CD4-positive, alpha-beta T cell treated with Interleukin-4 for 1 hour (primary cell): ENCODE measurements at places on chromosomes 5 and 9.
A peak's percentile ranks its signal among the peaks of the same experiment; 100 is the strongest.

DNA sequence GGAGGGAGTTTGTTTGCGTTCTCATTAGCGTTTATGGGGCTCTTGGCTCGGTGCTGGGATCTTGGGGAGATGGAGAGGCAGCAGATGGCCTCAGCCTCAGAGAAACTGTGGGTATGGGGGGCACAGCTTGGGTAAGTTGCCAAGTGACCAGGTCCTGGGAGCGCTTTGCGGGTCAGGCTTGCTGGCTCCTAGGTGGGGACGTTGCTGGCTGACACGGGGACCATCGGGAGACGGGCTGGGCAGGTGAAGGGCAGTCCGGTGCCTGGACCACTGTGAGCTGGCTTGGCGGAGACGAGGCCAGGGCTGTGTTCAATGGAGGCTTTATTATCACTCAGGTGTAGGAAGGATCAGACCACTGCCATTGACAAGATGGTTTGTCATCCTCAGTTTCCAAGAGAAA, 30.0 kb downstream of the FGD3 start:
- no peak for DNase-seq

- DNase-seq: no peak
Measured at GRCh38 chr9:23537192-23538066, 288.6 kb downstream of the ELAVL2 start.

- no peak for DNase-seq
Measured at GRCh38 chr9:83472764-83473163, 65.4 kb downstream of the FRMD3 start.

- DNase-seq: no peak
Measured at GRCh38 chr5:9233712-9234111, 312.2 kb downstream of the SEMA5A start.

DNA sequence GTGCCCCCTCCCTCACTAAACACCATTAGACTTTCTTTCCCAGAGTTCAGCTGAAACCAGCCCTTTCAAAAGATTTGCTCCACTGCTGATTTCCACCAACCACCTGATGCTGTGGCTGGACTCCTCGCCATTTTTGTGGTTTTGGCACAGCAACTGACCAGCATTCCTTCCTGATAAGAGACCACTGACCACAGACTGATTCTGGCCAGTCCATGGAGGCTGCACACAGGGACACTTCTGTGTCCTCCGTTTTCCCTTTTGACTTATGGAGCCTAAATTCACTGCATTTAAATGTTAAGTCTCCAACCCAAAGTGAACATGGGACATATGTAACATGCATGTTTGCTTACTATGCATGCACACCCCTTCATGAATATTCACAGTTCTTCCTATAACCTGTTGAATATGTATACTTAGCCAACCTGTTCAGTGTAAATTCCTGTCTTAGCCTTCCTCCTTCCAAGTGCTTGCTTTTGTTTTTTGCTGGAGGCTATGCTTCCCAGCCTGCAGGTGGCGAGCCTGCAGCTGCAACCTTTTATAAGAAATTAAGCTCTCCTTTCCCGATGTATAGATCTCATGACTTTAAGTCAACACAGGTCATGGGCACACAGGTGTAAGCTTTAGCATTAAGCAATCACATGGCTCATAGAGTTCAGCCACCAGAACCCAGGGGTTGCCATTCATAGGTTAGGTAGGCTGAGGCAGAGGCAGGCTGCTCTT, 78.7 kb downstream of the ACTL7B start:
- no peak for DNase-seq

DNA sequence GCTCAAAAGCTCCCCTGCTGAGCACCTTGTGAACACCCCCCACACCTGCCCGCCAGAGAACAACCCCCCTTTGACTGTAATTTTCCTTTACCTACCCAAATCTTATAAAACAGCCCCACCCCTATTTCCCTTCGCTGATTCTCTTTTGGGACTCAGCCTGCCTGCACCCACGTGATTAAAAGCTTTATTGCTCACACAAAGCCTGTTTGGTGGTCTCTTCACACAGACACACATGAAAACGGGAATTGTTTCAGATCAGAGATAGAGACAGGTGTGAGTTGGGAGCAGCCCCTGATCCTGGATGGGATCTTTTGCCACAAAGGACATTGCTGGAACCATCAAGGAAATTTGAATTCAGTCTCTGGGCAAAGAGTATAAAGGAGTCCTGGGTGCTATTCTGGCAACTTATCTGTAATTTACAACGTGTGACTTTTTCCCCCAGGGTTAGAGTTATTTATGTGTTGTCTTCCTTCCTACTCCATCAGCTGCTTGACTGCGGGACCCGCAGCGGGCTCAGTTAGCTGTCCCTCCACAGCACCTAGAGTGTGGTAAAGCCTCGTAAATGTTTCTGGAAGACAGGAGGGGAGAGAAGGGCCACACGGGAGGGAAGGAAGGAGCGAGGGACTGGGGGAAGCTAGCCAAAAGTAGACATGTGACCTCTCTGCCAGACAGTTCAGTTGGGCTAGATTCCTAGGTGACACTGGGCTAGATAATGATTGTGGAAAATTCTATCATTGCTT, 437.0 kb downstream of the ZNF608 start:
- no peak for DNase-seq

GRCh38 chr9:90846770-90847419, 45.3 kb downstream of the SYK start:
- no peak for DNase-seq

DNA sequence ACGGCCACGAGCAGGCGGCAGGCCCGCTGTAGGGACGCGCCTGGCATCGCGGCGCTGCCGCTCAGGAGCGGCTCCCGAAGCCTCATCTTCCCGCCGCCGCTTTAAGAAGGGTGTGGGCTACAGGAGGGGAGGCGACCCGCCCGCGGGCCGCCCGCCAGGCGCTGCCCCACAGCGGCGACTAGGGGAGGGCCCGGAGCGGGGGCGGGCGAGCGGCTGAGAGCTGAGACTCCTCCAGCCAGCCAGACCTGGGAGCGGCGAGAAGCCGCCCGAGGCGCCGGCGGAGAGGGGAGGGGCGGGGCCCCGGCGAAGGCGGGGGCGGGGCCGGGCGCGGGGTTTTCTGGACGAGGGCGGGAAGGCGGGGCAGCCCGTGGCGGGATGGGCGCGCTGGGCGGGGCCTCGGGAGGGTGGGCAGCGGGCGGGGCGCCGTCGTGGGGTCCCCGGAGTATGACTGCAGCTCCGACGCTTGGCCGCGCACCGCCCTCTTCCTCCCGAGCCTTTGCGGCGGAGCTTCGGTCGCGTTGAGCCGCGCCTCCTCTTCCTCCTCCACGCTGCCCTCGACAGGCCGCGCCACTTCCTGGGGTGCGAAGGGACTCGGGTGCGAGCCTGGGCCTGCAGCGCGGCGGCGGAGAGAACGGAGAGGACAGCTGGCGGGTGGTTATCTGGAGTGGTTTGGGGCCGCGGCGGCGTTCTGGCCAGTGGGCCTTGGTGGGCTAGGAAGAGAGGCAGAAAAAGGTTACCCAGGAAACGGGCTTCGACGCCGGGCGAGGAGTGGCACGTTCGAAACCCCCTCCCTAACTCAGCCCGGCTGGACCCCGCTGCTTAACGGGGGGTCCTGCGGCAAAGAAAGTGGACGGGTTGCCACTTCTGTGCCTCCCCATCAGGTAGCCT, at the start of gene B4GALT1:
B4GALT1 (minus strand) TSS at position 253 of the 888 bp plus-strand sequence; CDS start at position 86, 167 bp downstream.
- DNase-seq: peak; percentile 97

DNA sequence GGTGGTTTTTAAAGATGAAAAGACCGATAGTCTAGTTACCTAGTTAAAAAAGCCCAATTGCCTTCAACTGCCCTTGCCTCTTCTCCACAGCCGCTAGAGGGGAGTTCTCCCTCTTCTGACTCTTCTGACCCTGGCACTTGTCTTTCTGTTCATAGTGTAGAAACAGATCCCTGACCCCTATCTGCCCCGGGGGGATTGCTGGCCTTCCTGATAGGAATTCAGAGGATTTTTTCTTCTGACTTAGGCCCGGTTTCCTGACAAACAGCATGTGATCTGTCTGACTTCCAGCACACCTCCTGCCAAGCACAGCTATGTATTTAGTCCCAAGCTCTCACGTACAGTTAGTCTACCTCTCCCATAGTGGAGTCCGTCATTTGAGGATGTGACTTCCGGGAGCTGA, 5.0 kb upstream of the TMEM268 start:
- DNase-seq: no peak

DNA sequence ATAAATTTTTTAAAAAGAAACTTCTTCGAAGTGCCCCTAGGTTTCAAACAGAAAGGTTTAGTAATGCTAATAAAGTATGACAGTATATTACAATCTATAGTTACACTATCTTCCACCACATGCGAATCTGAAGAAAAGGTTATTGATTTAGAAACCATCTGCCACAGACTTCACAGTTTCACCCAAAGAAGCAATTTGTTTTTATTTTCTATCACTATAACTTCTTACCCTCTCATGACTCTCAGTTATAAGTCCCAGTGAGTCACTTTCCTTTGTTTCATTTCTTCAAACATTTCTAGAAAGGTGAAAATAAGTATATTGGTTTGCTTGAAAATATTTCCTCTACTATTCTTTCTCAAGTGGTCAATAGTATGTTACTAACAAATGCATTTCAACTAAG, 93.6 kb downstream of the MCTP1 start:
- DNase-seq: no peak

DNA sequence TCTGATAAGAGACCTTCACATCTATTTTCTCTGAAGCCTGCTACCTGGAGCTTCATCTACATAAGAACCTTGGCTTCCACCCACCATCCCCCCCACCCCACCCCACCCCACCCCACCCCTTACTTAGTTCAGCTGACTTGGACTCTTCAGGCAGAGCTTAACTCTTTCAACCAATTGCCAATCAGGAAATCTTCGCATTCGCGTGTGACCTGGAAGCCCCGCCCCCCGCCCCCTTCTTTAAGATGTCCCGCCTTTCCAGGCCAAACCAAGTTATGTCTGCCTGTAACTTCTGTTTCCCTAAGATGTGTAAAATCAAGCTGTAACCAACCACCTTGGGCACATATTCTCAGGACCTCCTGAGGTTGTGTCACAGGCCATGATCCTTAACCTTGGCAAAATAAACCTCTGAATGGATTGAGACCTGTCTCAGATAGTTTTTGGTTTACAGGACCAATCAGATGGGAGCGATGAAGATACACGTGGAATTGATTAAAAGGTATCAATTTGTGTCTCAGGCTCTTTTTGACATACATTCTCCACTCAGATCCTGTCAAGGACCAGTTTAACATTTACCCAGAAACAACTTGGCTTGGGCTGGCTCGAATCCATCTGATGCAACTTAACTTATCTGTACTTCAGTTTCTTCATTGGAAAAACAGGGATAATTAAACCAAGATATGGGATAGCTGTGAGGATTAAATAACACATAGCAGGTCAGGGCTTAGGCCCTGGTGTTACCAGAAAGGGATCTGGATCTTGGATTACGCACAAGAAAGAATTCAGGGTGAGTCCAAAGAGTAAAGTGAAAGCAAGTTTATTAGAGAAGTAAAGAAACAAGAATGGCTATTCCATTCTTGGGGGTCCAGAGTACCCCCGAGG, 43.6 kb downstream of the GALNT12 start:
- no peak for DNase-seq

GRCh38 chr9:83707518-83707767, 315 bp downstream of the UBQLN1 start:
- DNase-seq: no peak

- no peak for DNase-seq
Measured at GRCh38 chr5:116273448-116274242, 188.8 kb downstream of the COMMD10 start.

DNA sequence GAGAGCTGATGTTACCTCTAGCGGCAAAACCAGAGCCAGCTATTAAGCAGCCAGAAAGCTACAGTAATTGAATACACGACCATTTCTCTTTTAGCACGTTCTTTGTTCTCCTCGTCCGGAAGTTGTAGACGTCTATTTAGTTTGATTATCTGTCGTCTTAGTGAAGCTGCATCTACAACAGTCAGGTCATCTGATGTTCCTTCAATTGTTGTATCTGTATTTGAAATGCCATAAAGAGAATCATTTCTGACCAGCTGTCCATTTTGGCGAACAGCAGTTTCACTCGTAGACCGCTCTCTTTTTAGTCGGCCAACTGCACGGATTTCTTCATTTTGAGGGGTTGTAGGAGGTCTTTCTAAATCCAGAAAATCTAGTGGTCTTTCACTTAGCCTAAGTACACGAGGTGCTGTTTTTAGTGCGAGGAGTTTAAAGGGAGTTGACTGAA, 12.6 kb downstream of the PDE6A start:
- no peak for DNase-seq

- no peak for DNase-seq
Measured at GRCh38 chr5:82365744-82366228, 87.6 kb upstream of the RPS23 start.

DNA sequence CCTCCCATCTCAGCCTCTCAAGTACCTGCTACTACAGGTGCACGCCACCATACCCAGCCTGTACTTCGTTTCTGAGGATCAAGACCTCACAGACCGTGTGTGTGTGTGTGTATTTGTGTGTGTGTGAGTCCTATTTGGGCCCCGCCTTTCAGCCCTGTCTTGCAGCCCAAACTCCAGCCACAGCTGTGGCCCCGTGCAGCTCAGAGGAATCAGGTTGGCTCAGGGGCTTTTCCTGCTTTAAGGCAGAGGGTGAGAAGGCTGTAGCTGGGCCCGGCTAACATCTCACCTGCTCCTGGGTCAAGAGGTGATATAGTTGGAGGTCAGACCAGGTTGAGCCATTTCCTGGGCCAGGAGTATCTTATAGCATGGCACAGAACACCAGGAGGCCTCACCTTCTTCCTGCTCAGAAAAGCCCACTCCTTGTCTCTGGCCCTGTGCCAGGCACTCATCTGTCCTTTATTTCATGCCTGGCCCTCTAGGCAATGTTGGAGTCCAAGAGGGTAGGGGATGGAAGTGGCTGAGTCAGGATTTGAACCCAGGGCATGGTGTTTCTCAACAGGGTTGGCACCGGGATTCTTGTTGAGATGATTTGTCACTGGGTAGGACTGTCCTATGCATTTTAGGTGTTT, 1.6 kb upstream of the PHYKPL start:
- DNase-seq: no peak

GRCh38 chr5:94217745-94218144, 400.7 kb downstream of the KIAA0825 start:
- no peak for DNase-seq

- DNase-seq: no peak
Measured at GRCh38 chr5:78373231-78373630, 12.8 kb downstream of the SCAMP1 start.

GRCh38 chr5:35436400-35437057, 181.1 kb upstream of the SPEF2 start:
- no peak for DNase-seq

GRCh38 chr9:130843049-130843908, 8.2 kb downstream of the ABL1 start:
- no peak for DNase-seq
